Stimulated activated CD8-positive, alpha-beta memory T cell treated with anti-CD3 and anti-CD28 coated beads, Interleukin-7, amount 100 ng/mL, for 1 hour (primary cell): ENCODE measurements at places on chromosomes 6 and 20.

GRCh38 chr6:158754738-158755137, 64.4 kb downstream of the EZR start:
- no peak for DNase-seq

DNA sequence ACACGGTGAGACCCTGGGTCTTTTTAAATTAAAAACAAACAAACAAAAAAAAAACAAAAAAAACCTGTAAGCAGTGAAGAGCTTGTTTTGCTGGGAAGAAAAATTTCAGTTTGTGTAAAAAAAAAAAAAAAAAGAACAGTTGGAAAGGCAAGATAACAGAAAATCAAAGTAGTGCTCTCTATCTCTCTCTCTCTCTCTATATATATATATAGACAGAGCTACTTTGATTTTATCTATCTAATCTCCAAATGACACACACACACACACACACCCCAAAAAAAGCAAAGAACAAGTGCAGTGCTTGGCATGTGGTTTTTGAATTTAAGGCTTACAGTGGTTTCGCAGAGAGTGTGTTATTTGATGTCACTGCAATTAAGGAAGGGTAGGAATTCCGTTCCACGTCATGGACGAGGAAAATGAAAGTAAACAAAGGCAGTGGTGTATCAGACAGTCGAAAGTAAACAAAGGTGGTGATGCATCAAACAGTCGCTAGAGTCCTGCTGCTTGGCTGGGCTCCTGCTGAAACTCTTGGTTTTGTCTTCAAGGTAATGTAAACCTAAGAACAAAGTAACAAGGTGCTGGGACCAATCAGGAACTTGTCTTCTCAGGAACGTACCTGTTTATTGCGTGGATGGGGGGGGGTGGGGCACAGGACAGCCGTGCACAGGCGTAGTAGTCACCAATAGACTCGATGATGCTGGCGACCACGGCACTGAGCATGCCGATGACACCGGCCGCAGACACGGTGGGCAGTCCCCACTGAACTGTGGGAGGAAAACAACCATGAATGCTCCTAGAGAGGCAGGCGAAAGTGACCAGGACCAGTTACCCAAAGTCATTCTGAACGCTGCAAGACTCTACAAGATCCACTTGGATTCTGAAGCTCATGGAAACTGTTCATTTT, 131.8 kb downstream of the SLC23A2 start:
- DNase-seq = no peak

DNA sequence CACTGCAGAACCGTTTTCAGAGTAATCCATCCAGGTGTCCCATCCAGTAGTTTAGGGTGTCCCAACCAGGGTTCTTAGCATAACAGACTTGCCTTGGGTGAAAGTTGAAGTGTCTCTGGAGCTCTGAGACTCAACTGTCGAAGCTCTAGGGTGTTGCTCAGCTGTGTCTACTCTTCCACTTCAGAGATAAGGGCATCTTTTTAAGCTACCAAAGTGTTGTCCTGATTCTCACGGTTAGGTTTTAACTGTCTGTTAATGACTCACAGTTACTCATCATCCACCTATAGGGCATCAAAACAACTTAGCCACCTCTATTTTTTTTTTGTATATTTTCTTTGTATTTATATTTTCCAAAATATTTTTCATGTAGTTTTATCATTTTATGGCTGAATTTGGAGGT, 36.9 kb upstream of the TBX18 start:
- no peak for DNase-seq

DNA sequence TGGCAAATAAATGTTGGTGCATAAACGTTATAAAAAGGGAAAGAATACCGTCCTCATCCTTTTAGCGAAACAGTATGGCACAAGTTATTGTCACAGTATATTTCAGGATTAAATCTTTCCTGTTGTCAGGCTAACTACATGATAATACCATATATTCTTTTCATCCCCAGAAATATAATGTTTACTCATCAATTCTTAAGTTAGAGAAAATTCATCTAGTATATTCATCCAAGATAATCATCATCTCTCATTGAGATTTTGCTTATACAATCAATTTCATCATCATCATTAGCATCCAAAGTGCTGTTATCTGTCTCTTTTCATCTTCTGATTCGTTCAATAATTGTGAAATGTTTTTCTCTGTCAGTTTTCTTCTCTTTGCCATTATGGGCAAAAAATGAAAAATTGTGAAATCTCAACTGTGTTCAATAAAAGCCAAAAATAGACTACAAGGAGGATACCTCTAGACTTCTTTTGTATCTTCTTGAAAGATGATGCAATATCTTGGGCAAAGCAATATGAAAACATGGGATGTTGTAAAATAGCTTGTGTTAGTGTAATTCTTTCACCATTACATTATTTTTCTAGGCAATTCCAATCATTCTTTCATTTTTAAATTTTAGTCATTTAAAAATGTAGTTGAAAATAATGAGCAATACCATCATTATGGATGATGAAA, 2.6 kb downstream of the SPACA1 start:
- no peak for DNase-seq

DNA sequence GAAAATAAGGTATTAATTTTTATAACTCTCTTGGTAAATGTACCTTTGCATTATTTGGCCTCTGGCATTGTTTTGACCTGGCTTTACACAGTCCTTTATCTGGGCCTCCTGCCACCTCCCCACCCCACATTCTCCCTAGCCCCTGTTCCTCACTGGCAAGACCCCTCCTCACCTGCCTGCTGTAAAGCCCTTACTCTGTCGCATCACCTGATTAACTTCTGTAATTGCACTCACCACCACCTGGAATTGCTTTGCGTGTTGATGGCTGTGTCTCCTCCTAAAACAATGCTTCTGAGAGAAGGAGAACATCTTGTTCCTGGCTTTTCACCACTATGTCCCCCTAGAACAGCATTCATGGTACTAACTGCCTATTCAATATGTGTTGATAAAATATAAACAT, 24.8 kb downstream of the SNX9 start:
- no peak for DNase-seq

DNA sequence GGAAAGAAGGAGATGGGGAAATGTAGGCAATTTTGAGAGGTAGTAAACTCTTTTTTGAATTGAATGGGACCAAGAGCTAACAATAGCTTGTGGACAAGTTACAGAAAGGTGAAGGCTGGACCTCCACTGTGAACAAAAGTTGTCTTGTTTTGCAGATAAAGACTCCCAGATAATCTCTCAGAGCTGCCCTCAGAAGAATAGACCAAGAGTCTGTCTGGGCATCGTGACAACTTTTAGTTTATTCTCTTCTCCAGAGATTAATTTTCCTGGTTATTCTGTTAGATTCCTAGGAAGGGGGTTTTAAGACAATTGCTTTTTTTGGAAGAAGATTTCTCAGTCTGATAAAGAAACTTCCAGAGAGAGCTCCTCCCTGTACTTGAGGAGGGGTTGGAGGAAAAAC, 161.9 kb downstream of the COL19A1 start:
- DNase-seq = no peak

- no peak for DNase-seq
Measured at GRCh38 chr6:93447874-93448273, 28.5 kb upstream of the EPHA7 start.

DNA sequence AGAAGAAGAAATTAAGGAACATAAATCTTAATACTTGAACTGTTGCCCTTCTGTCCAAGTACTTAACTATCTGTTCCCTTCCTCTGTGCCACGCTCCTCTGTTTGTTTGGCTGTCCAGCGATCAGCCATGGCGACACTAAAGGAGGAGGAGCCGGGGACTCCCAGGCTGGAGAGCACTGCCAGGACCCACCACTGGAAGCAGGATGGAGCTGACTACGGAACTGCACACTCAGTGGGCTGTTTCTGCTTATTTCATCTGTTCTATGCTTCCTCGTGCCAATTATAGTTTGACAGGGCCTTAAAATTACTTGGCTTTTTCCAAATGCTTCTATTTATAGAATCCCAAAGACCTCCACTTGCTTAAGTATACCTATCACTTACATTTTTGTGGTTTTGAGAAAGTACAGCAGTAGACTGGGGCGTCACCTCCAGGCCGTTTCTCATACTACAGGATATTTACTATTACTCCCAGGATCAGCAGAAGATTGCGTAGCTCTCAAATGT, 17.1 kb downstream of the IRF4 start:
- DNase-seq = no peak

- DNase-seq = no peak
Measured at GRCh38 chr6:110596354-110596753, 119.9 kb upstream of the SLC22A16 start.

- DNase-seq = no peak
Measured at GRCh38 chr20:21933526-21933925, 228.1 kb downstream of the PAX1 start.

- no peak for DNase-seq
Measured at GRCh38 chr6:33654831-33655554, 33.9 kb downstream of the ITPR3 start.

DNA sequence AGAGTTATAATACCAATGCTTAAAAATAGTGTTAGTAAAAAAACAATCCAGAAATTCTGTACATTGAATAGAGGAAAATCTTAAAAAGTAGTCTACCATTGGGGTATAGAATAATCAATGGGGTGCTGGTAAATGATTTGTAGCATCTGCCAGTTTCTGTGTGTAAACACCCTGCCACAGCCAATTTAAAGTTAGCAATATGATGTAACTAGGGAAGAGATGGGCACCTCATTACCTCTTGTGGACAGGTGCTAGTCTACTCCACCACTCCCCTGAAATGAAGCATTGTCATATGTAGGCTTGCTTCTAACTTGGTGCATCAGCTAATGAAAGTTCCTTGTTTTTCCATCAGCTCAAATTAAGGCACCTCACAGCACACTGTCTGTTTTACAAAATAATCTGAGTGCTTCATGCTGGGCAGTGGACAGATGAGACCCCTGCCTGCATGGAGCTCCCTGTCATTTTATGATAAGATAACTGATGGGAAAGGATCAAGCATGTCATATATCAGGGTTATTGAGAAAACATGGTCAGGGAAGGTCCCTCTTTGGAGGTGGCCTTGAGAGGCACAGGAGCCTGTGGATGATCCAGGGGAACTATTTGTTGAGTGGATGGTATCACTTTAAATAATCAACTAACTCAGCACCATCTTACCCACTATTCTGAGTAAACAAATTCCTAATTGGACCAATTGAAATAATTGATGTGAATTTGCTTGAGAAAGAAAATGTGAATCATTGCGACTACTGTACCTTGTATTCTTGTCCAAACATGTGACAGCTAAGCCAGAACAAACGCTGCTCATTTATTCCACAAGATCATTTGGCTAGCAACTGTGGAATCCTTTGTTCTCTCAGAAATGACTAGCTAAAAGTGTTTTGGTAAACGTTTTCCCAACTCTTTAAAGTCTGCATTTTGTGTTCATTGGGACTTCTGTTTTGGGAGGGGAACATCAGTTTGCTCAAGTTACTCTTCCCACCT, 45.9 kb upstream of the CSE1L start:
- DNase-seq = no peak

- DNase-seq = no peak
Measured at GRCh38 chr6:40346246-40346645, 240.9 kb downstream of the LRFN2 start.
